HEK293T (cell line): ENCODE measurements at places on chromosomes 2 and 18.

- no peak for DNase-seq
Measured at GRCh38 chr18:67109535-67109934, 407.0 kb downstream of the DSEL start.

GRCh38 chr18:79516441-79516931, 120.8 kb downstream of the NFATC1 start:
- DNase-seq, result no peak

DNA sequence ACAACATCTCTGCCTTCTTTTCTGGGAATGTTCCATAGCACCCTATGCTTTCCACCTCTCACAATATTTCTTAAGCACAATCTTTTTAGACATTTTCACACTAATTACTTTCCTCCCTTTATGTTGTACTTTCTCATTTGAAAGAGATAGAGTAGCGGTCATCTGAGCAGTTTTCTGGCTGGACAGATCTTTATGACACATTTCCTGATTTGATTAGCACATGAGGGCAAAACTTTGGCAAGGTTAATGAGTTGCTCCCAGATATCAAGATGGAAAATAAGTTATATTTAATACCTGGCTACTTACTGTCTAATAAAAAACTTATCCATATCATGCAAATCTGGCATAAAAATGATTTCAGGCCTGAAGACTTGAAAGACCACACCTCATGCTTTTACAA, 723.9 kb downstream of the SOCS6 start:
- no peak for DNase-seq

DNA sequence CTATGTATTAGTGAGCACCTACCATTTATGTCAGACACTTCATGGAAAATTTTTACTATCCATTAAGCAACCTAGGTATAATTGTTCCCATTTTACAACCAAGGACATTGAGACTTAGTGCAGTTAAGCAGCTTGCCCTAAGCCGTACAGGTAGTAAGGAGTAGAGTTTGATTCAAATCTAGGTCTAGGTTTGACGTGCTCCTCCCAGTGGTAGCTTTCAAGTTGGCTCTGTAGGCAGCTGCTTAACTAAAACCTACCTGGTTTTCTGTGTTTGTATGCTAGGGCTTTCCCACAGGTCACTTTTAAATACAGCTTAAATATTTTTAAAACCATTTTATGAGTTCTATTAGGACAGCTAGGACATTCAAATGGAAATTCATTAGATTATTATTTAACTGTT, 69.7 kb downstream of the NUP35 start:
- DNase-seq, result no peak
